ENCODE measurements at places on chromosomes 7 and 10. TPM values are rescaled to one million over a fixed set of nuclear protein-coding genes. Genes with fewer than 3 reads are reported as not detected.

The WDFY4 gene
- 0.29 TPM for total RNA-seq

- DNase-seq = no peak
Measured at GRCh38 chr10:132264966-132265889, 42.5 kb downstream of the STK32C start.

GRCh38 chr7:81473236-81473635 is 296.6 kb downstream of the HGF start:
- no peak for DNase-seq

- DNase-seq = no peak
Measured at GRCh38 chr7:73308074-73308664, 457 bp downstream of the NSUN5 start.

GRCh38 chr10:121698336-121698735 is 100.1 kb upstream of the FGFR2 start:
- DNase-seq = no peak

GRCh38 chr7:101119876-101120275 is 7.0 kb upstream of the SERPINE1 start:
- no peak for DNase-seq

The SUN3 gene
- total RNA-seq = not detected

DNA sequence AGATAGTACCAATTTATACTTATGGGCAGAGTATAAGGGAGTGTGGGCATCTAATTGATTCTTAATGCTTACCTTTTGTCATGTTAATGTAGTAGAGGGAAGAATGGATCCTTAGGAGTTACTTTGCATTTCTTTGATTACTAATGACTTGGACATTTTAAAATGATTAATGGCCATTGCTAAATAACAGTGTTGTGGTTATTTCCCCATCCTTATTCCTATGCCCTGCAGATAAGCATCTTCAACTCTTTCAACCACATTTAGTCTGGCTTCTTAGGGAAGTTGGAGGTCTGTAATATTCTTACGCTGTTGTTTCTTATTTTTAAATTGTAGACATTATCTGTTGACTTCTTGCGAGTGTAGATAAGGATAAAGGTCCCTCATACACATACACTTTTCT is 37.2 kb downstream of the KAT6B start:
- no peak for DNase-seq

The KCND2 gene
- not detected for total RNA-seq

The OR6V1 gene
- total RNA-seq = not detected

- DNase-seq = no peak
Measured at GRCh38 chr10:119514819-119515218, 27.7 kb downstream of the RGS10 start.

GRCh38 chr10:104072786-104073185 is 12.9 kb downstream of the COL17A1 start:
- no peak for DNase-seq

The COL28A1 gene
- 0.13 TPM for total RNA-seq

- DNase-seq = no peak
Measured at GRCh38 chr7:26487780-26488515, 196.3 kb downstream of the SNX10 start.

The FAM131B gene
- total RNA-seq = 0.04 TPM
